Activated T-helper 1 cell treated with anti-CD3 and anti-CD28 coated beads, Interleukin-2, amount 50 U/mL, for 16 hours (primary cell): ENCODE measurements at places on chromosomes 5 and 9.

GRCh38 chr9:7879551-7880245 is 80.1 kb upstream of the DMAC1 start:
- no peak for DNase-seq

DNA sequence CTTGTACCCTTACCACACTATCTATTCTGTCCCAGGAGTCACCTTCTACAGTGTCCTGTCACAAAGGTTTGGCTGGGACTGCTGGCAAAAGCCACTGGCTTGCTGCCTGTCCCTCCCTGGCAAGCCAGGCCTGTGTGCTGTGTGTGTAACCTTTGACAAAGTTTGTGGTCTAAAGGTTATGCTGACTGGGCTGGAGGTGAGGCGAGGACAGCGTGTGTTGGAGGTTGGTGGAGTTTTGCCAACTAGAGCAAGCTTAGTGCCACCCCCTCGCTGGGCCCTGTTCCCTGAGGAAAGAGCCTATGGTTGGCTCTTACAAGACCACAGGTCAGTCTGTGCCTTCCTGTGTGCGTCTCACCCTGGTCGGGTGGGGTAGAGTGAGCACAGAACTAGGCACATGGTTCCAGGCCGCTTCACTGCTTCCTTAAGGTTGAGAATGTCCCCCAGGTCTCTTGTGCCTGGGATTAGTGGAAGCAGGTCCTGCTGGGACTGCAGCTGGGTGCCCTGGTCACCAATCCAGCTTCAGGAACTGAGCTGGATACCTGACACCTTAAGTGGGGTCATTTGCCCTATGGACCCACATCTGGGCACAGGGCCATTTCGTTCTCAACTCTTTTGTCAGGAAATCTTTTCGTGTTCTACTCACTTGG is 152.2 kb downstream of the GADD45G start:
- no peak for DNase-seq

DNA sequence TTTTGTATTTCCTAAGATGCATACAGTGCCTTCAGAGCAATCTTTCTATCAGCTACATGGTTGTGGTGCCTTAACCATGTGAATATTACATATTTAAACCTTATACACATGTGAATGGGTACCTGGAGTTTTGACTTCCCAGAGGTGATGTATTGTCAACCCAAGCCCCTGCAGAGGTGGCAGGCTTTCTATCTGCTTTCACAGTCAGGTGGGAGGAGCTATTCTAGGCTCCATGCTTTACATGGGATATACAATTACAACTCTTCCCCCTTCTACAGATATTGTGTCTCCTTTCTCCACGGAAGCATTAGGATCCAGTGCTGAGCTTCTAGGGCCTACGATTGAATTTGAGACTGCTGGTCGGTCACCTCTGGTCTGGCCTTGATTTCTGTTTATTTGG is 89.8 kb upstream of the TUT7 start:
- no peak for DNase-seq

- DNase-seq, result no peak
These were observed 87.5 kb downstream of the CHSY3 start for GRCh38 chr5:129991780-129992179.

- no peak for DNase-seq
These were observed 238.2 kb downstream of the TLE4 start for GRCh38 chr9:79809931-79810330.

DNA sequence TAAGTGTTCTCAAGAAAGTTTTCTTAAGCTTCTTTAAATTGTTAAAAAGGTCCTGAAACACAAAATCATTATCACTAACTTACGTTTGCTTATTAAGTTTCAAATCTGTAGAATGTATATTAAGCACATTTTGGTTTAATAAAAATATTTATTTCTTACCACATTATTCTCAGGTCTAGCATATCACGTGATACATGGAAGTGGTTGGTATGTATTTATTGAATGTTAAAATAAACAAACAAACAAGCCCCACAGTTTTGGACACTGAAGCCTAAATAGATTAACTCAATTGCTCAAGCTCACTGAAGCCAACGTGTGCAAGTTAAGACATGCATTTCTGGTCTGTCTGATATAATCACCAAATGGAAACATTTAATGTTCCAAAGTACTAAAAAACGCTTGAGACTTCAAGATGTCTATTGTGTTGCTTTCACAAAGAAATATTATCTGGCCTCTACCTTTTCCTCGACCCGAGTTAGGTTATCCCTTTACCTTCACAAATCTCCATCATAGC is 1136.9 kb downstream of the TAF11L14 start:
- no peak for DNase-seq

- DNase-seq, result no peak
These were observed 100.5 kb upstream of the SNX2 start for GRCh38 chr5:122674385-122674784.

GRCh38 chr9:126423142-126423915 is 96.7 kb downstream of the MVB12B start:
- DNase-seq, result no peak

DNA sequence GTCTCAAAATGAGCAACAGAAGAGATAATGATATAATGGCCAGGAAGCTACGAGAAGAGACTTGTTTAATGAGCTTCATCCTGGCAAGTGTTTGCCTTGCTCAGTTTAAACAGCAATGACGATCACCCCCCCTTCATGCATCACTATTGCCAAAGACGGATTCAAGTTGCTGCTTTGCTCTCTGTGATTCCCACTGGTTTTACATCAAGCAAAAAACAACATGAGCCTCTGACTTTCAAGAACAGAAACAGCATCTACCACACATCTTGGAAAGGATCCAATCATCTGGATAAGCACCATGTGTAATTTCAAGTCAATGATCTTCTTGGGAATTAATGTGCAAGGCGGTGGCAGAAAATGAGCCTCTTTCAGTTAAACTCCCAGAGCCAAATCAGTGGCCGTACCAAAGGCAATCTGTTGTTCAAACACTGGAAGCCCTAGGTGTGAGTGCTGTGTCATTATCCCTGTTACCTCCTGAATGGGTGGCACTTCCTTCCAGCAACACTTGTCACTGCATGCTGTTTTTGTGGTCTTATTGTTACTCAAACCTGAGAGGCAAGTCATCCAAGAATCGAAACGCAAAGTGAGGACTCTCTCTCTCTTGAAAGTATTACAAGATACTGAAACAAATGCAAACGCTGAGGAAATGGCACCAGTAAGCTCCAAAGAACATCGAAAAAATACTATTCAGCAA is 72.8 kb downstream of the MED27 start:
- no peak for DNase-seq

- DNase-seq, result no peak
These were observed 760 bp downstream of the NPR3 start for GRCh38 chr5:32711681-32712480.

DNA sequence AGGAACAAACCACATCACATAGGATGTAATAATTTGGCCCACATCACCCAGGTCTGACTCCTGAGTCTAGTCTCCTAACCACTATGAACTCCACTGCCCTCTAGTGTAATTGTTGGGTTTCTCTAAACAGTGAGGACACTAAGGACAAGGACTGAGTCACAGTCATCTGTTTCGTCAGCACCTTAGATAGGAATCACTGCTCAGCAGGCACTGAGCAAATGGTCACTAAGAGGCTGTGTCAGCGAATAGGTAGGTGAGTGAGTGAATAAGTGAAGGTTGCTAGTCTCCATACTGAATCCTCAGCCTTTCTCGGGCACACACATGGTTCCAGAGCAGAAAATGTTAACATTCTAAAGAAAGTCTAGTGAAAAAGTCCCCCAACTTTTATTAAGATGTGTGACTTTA is 278.6 kb downstream of the SPOCK1 start:
- DNase-seq, result no peak

DNA sequence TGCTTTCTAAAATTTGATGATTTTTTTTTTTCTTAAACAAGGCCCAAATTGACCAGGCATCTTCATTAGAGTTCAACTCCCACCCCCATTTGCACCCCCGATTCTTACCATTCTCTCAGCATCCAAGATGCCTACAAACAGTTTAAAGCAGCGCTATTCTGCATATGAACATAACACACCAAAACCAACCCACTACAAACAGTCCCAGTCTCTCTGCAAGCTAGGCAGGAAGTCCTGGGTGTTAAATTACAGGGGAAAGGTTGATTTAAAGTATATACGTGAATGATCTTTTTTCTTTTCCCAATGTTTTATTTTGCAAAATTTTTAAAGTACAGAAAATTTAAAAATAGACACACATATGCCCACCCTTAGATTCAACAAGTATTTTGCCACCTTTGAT is 127.0 kb downstream of the ADAMTS12 start:
- DNase-seq, result no peak

DNA sequence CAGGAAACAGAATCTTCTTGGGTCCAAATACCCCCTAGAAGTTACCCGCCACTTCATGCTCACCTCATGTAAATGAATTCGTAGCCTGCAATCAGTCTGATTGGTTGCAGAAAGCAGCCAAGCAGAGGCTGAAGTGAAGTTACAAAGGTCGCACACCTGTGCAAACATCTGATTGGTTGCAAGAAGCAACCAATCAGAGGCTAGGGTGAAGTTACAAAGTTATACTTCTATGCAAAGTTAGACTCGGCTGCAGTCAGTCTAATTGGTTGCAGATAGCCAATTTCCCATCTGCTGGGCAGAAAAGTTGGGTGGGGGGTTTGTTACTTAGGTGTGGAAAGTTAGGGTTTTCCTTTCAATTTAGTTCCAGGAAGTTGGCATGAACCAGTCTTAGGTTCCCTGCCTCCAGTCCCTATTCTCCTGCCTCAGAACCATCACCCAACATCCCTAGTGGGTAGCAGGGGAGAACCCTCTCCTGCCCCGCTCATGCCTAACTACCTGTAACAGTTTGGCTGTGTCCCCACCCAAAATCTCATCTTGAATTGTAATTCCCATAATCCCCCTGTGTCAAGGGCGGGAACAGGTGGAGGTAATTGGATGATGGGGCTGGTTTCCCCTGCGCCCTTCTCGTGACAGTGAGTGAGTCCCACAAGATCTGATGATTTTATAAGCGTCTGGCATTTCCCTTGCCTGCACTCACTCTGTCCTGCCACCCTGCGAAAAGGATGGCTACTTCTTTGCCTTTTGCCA is 1.2 kb upstream of the RUSC2 start:
- DNase-seq, result no peak

- DNase-seq, result no peak
These were observed 17.6 kb downstream of the DENND1A start for GRCh38 chr9:123912167-123912897.

DNA sequence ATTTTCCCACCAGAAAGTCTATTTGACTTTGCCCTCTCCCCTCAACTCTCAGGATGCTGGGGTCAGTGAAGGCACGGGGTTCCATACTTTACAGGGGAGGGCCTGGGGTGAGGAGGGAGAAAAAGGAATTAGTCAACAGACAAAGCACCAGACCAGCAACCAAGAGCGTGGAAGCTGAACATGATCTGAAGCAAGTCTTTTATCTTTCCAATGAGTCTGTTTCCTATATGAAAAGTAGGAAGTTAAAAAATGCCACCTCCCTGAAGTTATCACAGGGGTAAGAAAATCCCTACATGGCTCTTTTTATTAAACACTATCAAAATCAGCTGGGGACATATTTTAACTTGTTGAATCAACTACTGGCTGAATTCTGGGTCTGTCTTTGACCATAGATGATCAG is 337.0 kb downstream of the TRPM3 start:
- DNase-seq, result no peak

- DNase-seq, result no peak
These were observed 865.4 kb downstream of the TLE4 start for GRCh38 chr9:80437091-80437640.

DNA sequence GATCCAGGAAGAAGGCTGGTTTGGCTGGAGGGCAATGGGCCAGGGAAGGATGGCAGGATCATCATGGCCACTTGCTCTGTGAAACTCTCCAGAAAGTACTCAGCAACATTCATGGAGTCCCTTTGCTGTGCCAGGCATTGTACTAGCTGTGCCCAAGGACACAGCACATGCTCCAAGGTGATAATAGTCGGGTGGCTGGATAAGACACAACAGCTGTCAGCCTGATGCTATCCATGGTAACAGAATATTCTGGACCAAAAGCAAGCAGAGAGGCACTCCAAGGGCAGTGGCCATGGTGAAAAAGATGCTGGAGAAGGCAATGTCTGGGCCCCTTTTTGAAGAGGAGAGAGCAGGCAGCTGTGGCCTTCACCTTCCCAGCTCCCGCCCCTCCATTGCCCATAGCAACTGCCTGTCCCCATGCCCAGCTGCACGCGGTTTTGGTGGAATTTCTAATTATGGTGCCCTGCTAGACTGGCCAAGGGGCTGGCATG is 113.8 kb upstream of the CPEB4 start:
- no peak for DNase-seq

DNA sequence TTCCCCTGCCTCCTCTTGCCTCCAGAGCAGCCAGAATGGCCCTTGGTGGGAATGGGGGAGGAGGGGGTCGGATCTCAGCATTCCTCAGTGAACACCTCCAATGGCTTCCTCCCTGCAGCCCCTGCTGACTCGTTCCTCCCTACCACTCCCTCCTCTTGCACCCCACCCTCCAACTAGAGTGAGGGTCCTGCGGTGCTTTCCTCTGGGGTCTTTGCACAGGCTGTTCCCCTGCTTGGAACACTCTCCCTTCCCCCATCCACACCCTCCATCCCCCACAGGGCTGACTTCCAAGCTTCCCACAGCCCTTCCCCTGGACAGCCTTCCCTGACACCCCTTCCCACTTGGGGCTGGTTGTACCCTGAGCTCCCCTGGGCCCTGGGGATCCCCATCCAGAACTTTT is 70.4 kb upstream of the NEK6 start:
- DNase-seq, result no peak

DNA sequence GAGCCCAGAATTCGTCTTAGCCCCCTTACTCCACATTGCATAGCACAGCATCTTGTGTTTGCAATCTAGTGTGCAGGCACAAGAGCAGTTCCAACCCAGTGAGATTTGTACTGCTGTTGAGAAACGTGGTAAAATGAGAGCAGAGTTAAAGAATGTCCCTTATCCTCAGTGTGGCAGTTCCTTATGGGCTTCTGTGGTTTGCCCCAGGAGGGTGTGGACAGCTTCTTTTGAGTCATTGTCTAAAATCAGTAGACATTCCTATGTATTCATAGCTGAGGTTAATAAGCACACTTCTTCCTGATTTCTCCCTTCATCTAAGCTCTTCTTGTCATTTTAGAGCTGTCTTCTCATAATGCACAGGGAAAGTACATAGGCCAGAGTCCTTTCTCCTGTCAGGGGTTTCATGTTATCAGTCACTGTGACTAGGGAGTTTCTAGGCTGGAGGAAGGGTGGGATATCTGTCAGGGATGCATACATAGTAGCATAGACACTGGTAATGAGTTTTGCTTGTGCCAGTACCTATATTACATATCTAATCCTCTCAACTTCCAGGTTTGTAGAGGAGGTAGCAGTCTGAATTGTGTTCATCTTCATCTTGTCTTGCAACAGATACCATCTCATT is 2.0 kb upstream of the CAVIN4 start:
- no peak for DNase-seq

- no peak for DNase-seq
These were observed 305.5 kb upstream of the CLINT1 start for GRCh38 chr5:158164296-158165047.

DNA sequence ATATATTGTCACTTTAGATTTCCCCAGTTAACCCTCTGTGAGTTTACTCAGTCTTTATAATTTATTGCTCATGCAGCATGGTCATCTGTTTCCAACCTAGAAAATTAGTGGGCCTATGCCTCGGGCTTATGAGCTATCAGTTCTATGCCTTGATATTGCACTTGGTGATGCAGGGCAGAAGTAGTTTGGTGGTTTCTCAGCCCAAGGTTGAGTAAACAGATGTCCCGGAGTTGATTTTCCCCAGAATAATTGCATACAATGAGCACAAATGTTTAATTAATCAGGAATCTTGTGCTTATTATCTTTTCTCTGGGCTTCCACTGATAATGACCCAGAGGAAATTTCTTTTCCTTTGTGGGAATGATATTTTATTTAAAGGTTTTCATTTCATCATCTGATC is 474.0 kb downstream of the CCDC171 start:
- no peak for DNase-seq
